ENCODE measurements at places on chromosomes 2 and 18.

- no peak for DNase-seq
Observed at GRCh38 chr2:204948822-204949221, 403.5 kb downstream of the PARD3B start.

- DNase-seq = no peak
Observed at GRCh38 chr18:10213526-10213925, 240.9 kb upstream of the APCDD1 start.

- DNase-seq = no peak
Observed at GRCh38 chr2:122528061-122528460, 772.6 kb downstream of the TSN start.

DNA sequence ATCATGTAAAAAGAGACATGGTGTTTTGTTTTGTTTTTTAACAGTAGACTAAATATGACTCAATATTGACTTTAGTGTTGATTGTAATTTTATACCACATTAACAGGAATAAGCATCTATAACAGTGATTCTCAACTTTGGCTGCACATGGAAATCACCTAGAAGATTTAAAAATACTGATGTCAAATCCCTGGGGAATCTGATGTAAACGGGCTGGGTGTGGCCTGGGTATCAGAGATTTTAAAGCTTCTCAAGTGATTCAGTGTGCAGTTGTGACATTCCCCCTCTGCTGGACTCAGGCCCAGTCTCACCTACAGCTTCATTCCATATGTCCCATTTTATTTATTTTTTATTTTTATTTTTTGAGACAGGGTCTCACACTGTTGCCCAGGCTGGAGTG, 82.8 kb upstream of the ATP8B1 start:
- DNase-seq = no peak

- no peak for DNase-seq
Observed at GRCh38 chr2:31440764-31441163, 26.2 kb upstream of the XDH start.

DNA sequence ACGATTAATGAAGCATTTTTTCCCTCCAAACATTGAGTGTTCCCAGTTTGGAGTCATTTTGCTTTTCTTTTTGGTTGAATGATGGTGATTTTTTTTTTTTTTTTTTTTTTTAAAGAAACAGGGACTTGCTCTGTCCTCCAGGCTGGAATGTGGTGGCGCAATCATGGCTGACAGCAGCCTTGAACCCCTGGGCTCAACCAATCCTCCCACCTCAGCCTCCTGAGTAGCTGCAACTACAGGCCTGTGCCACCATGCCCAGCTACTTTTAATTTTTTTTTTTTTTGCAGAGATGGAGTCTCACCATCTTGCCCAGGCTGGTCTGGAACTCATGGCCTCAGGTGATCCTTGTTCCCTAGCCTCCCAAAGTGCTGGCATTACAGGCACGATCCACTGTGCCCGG, 46.2 kb downstream of the IMPA2 start:
- DNase-seq = no peak

DNA sequence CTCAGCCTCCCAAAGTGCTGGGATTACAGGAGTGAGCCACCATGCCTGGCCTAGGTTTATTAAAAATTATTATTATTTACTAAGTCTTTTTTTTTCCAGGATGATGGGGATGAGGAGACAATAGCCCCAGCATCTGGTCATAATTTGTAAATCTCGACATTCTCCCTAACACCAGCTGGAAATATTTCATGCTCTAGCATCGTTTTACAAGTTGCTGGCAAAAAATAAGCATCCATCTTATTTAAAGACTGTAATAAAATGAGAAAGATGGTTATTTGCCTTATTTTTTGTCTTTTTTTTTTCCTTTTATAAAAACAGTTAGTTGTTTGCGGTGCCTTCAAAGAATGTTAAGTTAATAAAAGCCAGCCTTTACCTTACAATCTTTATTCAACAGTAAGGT, 56.7 kb downstream of the SF3B1 start:
- no peak for DNase-seq

DNA sequence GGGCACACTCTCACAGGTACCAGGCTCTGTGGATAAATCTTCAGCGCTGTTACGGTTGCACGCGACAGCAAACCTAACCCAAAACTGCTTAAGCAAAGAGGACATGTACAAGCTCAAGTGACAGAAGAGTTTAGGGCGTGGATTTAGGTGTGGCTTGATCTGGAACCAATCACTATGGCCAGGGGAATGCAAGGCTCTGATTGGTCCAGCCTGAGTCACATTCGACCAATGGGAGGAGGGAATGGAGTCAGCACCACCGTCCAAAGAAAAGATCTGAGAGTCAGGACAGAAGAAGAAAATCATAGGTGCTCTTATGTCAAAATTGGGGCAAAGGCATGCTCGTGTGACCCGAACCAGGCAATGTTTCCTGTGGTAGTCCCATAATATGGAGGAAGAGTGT, 139.0 kb downstream of the TRIM43 start:
- no peak for DNase-seq

DNA sequence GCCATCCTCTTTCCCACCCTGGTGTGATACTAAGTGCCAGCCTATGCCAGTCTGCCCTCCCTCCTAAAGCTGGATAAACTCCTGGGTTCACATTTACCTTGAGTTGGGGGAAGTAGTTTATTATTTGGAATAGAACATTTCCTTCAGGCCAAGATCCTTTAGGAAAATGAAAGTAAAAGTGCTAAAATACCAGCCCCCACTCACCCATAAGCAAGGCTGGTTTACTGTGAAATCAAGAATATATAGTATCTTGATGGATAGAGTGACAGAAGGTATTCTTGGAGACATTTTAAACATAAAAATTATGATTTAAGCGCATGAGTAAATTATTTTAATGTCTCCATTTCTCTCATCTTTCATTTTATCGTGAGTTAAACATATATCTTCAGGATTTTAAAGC, 27.1 kb downstream of the ZNF532 start:
- no peak for DNase-seq

Data from femur (tissue), 1 donor.